Vagina (tissue), 2 donors: ENCODE measurements at places on chromosomes 13 and 19.

DNA sequence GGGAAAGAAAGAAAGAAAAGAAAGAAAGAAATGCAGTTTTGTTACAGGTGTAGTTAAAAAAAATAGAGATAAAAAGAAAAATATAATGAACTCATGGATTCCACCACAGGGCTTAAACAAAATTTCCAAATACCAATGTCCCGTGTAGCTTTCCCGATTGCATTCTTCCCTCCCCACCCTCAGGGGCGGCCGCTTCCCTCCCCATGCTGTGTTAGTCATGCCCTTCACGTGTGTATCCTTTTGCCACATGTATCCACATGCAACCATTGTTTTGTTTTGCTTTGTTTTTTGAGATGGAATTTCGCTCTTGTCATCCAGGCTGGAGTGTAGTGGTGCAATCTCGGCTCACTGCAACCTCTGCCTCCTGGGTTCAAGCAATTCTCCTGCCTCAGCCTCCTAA lies 3.6 kb upstream of the KMT5C start:
- H3K4me1 ChIP-seq: peaks cover 21% of the 10 kb centered on the region
- no peaks in the 10 kb centered on the region for H3K36me3 ChIP-seq
- H3K27me3 ChIP-seq: no peaks in the 10 kb centered on the region
- H3K4me3 ChIP-seq: no peak overlapping the region

- H3K36me3 ChIP-seq: no peaks in the 10 kb centered on the region
- no peaks in the 10 kb centered on the region for H3K27me3 ChIP-seq
- DNase-seq: no peak
- H3K4me3 ChIP-seq: peak overlapping the region; percentile 68
- H3K27ac ChIP-seq: peak overlapping the region; percentile 100
Measured at GRCh38 chr19:42279155-42279901, 10.3 kb downstream of the CIC start.

DNA sequence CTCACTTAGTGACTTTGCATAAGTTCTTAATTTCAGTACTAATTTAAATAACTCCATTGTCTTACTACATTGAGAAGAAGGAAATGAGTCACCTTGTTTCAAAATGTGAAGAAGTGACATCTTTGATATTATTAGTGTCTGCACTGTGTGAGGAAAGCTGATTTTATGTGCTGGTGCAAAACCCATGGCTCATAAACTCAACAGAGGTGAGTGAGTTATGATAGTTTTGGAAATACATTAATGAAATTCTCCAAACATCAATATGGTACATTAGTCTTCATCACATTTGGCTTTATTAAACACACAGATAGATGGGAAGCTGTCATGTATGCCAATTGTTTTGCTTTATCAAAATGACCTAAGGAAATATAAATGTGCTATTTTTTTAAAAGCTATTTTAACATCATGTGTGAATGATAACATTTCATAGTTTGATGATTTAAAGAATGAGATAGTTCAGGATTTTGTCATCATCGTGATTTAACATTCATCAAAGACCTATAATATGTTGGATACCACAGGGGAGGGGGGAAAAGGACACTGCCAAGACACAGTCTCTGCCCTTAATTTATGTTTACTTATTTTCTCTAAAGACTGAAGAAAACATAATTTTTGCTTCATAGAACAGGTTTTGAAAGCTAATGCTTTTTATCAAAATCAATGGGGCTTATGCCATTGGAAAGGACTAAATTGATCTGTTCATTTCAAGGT lies 902.3 kb upstream of the SLITRK1 start:
- no peaks in the 10 kb centered on the region for H3K36me3 ChIP-seq
- H3K4me3 ChIP-seq: no peak overlapping the region

GRCh38 chr13:97385146-97385545 lies 48.8 kb upstream of the RAP2A start:
- no peak overlapping the region for H3K27ac ChIP-seq
- H3K4me1 ChIP-seq: no peaks in the 10 kb centered on the region
- H3K4me3 ChIP-seq: no peak overlapping the region
- no peak for DNase-seq
- H3K27me3 ChIP-seq: no peaks in the 10 kb centered on the region

GRCh38 chr13:106418556-106418955 lies 116.9 kb downstream of the EFNB2 start:
- no peak overlapping the region for H3K27ac ChIP-seq
- H3K4me3 ChIP-seq: no peak overlapping the region
- H3K4me1 ChIP-seq: no peaks in the 10 kb centered on the region
- H3K36me3 ChIP-seq: no peaks in the 10 kb centered on the region
- no peak for DNase-seq

GRCh38 chr19:45630463-45630862 lies 8.7 kb downstream of the EML2 start:
- H3K27me3 ChIP-seq: no peaks in the 10 kb centered on the region
- H3K4me3 ChIP-seq: no peak overlapping the region
- DNase-seq: no peak

- no peak for DNase-seq
- H3K4me1 ChIP-seq: peaks cover 56% of the 10 kb centered on the region
- peaks cover 7% of the 10 kb centered on the region for H3K36me3 ChIP-seq
- no peaks in the 10 kb centered on the region for H3K27me3 ChIP-seq
Measured at GRCh38 chr19:11137542-11138384, 17.8 kb downstream of the SPC24 start.

- H3K27me3 ChIP-seq: no peaks in the 10 kb centered on the region
- DNase-seq: no peak
- no peaks in the 10 kb centered on the region for H3K36me3 ChIP-seq
- no peak overlapping the region for H3K27ac ChIP-seq
Measured at GRCh38 chr19:42596391-42597072, 1.8 kb upstream of the CEACAM8 start.

GRCh38 chr13:39554371-39554770 lies 48.6 kb downstream of the LHFPL6 start:
- no peaks in the 10 kb centered on the region for H3K36me3 ChIP-seq
- no peak overlapping the region for H3K4me3 ChIP-seq
- no peak overlapping the region for H3K27ac ChIP-seq
- no peak for DNase-seq
- no peaks in the 10 kb centered on the region for H3K27me3 ChIP-seq

- no peaks in the 10 kb centered on the region for H3K27me3 ChIP-seq
- H3K4me3 ChIP-seq: no peak overlapping the region
- DNase-seq: no peak
- H3K27ac ChIP-seq: peak overlapping the region; percentile 60
Measured at GRCh38 chr19:13985771-13986347, 20.3 kb downstream of the RFX1 start.

GRCh38 chr13:49082653-49083536 lies 107.2 kb downstream of the FNDC3A start:
- no peak for DNase-seq
- H3K4me3 ChIP-seq: no peak overlapping the region
- H3K27me3 ChIP-seq: no peaks in the 10 kb centered on the region
- H3K4me1 ChIP-seq: no peaks in the 10 kb centered on the region

DNA sequence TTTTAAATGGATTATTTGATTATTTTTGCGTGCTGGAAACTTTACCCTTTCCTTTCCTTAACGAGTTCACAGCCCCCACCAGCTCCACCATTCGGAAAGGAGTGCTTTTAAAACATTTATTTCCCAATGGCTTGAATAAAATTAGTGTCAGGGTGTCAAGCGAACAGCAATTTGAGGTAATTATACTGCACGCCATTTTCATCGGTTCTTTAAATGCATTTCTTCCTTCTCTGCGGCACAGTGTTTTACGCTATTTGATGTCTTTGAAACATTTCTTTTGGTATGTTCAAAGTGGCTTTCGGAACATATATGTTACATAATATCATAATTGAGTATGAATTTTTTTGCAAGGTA lies 309 bp upstream of the SLITRK1 start:
- no peaks in the 10 kb centered on the region for H3K36me3 ChIP-seq
- H3K4me1 ChIP-seq: no peaks in the 10 kb centered on the region
- H3K27me3 ChIP-seq: no peaks in the 10 kb centered on the region
- no peak for DNase-seq
- no peak overlapping the region for H3K27ac ChIP-seq
- H3K4me3 ChIP-seq: no peak overlapping the region

GRCh38 chr19:54532528-54532927 lies 29.9 kb downstream of the LAIR2 start:
- H3K4me1 ChIP-seq: no peaks in the 10 kb centered on the region
- DNase-seq: no peak
- no peak overlapping the region for H3K27ac ChIP-seq
- no peaks in the 10 kb centered on the region for H3K27me3 ChIP-seq

GRCh38 chr19:18762125-18763023 lies 28.7 kb downstream of the COMP start:
- no peaks in the 10 kb centered on the region for H3K27me3 ChIP-seq
- peaks cover 40% of the 10 kb centered on the region for H3K4me1 ChIP-seq
- no peak overlapping the region for H3K4me3 ChIP-seq
- peak overlapping the region; percentile 28 for H3K27ac ChIP-seq

GRCh38 chr19:39145180-39145953 lies 19.8 kb downstream of the PAK4 start:
- H3K4me3 ChIP-seq: no peak overlapping the region
- H3K27ac ChIP-seq: peak overlapping the region; percentile 69
- no peak for DNase-seq
- H3K4me1 ChIP-seq: peaks cover 32% of the 10 kb centered on the region
- no peaks in the 10 kb centered on the region for H3K27me3 ChIP-seq

GRCh38 chr19:12092956-12093355 lies 28.4 kb downstream of the ZNF844 start:
- no peaks in the 10 kb centered on the region for H3K36me3 ChIP-seq
- peaks cover 12% of the 10 kb centered on the region for H3K4me1 ChIP-seq
- DNase-seq: no peak
- H3K27ac ChIP-seq: peak overlapping the region; percentile 79
- no peaks in the 10 kb centered on the region for H3K27me3 ChIP-seq
- peak overlapping the region; percentile 73 for H3K4me3 ChIP-seq
